Purkinje cell (primary cell): ENCODE measurements at places on chromosomes 16 and 17. TPM values are rescaled to one million over a fixed set of nuclear protein-coding genes. Genes with fewer than 3 reads are reported as not detected.

KRTAP4-3 gene
- not detected in 2 replicates for polyA plus RNA-seq

PLA2G15 gene
- 7.2 and 16.6 TPM in 2 replicates for polyA plus RNA-seq

NFE2L1 gene
- polyA plus RNA-seq = 24.4 and 28.8 TPM in 2 replicates

TMIGD1 gene
- polyA plus RNA-seq = not detected in 2 replicates

TRPV3 gene
- polyA plus RNA-seq = 0.07 and 0.59 TPM in 2 replicates

HES7 gene
- polyA plus RNA-seq = not detected in 2 replicates

TENT4B gene
- 26.0 and 26.4 TPM in 2 replicates for polyA plus RNA-seq

HSDL1 gene
- polyA plus RNA-seq = 15.0 and 28.5 TPM in 2 replicates

SPATA22 gene
- polyA plus RNA-seq = not detected in 2 replicates

TUBG2 gene
- polyA plus RNA-seq = 15.4 and 23.9 TPM in 2 replicates

ADGRG1 gene
- 2.3 and 3.7 TPM in 2 replicates for polyA plus RNA-seq

KCNH6 gene
- 0.34 and 0.81 TPM in 2 replicates for polyA plus RNA-seq

PPY gene
- not detected in 2 replicates for polyA plus RNA-seq

GRB2 gene
- polyA plus RNA-seq = 219 and 222 TPM in 2 replicates

ACE gene
- not detected in 2 replicates for polyA plus RNA-seq

PRPSAP1 gene
- polyA plus RNA-seq = 26.9 and 32.5 TPM in 2 replicates

RPRML gene
- polyA plus RNA-seq = 0.60 TPM in 1 of 2 replicates, not detected in the other

SLC22A31 gene
- 0.38 TPM in 1 of 2 replicates, not detected in the other for polyA plus RNA-seq

CCL14 gene
- polyA plus RNA-seq = not detected in 2 replicates

ZFHX3 gene
- 0.07 and 2.2 TPM in 2 replicates for polyA plus RNA-seq

CCL8 gene
- polyA plus RNA-seq = not detected in 2 replicates

TOP2A gene
- not detected in 2 replicates for polyA plus RNA-seq

CCL2 gene
- polyA plus RNA-seq = 2.6 TPM in 1 of 2 replicates, not detected in the other

GNG13 gene
- 2,278 and 2,470 TPM in 2 replicates for polyA plus RNA-seq

RNF222 gene
- not detected in 2 replicates for polyA plus RNA-seq

DHRS7C gene
- not detected in 2 replicates for polyA plus RNA-seq

C16orf54 gene
- not detected in 2 replicates for polyA plus RNA-seq

CDH1 gene
- polyA plus RNA-seq = not detected in 2 replicates

NSF gene
- 290 and 383 TPM in 2 replicates for polyA plus RNA-seq

TMC8 gene
- not detected in 2 replicates for polyA plus RNA-seq

MEOX1 gene
- not detected in 2 replicates for polyA plus RNA-seq
